ENCODE measurements at places on chromosomes 16 and 17. TPM values are rescaled to one million over a fixed set of nuclear protein-coding genes. Genes with fewer than 3 reads are reported as not detected.

GRCh38 chr17:46777943-46778915, 40.3 kb downstream of the WNT3 start:
- DNase-seq, result no peak
- no peak overlapping the region for H3K4me3 ChIP-seq
- H3K36me3 ChIP-seq, result no peaks in the 10 kb centered on the region
- peaks cover 20% of the 10 kb centered on the region for H3K4me1 ChIP-seq
- H3K27ac ChIP-seq, result no peak overlapping the region

- peaks cover 4% of the 10 kb centered on the region for H3K36me3 ChIP-seq
- peaks cover 7% of the 10 kb centered on the region for H3K4me1 ChIP-seq
- H3K27ac ChIP-seq, result no peak overlapping the region
- H3K4me3 ChIP-seq, result no peak overlapping the region
- no peak for DNase-seq
Measured at GRCh38 chr17:48835971-48836370, 5.1 kb downstream of the CALCOCO2 start.

DNA sequence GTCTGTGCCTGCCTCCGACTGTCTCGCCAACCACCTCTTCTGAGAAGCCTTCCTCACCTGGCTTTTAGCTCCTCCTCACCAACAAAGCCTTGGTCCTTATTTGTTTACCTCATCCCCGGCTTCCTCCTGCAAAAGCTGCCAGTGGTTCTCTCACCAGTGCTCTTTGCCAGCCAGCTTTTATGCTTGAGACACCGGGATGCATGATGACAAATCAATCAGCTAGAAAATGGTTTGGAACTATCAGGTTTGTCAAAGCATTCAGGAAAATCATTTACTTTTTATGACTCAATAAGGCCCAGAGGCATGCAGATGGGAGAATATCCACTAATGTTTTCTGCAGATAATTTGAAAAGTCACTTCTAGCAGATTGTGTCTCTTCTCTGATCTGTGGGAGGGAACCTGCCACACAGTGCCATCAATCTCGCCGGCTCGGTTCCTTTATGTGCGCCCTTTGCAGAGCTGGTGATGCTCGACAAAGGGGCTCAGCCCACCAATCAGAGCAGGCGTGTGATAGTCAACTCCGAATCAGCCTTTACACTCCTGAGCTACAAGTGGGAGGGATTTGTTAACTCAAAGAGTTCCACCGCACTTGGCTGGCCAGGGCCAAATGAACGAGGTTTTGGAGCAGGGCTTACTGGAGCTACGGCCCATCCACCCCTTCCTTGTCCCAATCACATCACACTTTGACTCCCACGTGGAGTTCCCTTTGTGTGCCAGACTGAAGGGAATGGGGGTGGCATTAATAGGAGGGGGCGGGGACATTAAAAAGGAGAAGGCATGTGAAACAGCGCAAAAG, 85.8 kb downstream of the MRC2 start:
- H3K4me1 ChIP-seq, result peaks cover 20% of the 10 kb centered on the region
- DNase-seq, result no peak
- H3K4me3 ChIP-seq, result no peak overlapping the region
- H3K27ac ChIP-seq, result no peak overlapping the region
- no peaks in the 10 kb centered on the region for H3K27me3 ChIP-seq

GRCh38 chr17:61402978-61403800, 3.5 kb downstream of the TBX2 start:
- peaks cover 87% of the 10 kb centered on the region for H3K27me3 ChIP-seq
- H3K4me3 ChIP-seq, result no peak overlapping the region
- H3K36me3 ChIP-seq, result no peaks in the 10 kb centered on the region
- no peak for DNase-seq
- no peak overlapping the region for H3K27ac ChIP-seq
- peaks cover 11% of the 10 kb centered on the region for H3K4me1 ChIP-seq

DNA sequence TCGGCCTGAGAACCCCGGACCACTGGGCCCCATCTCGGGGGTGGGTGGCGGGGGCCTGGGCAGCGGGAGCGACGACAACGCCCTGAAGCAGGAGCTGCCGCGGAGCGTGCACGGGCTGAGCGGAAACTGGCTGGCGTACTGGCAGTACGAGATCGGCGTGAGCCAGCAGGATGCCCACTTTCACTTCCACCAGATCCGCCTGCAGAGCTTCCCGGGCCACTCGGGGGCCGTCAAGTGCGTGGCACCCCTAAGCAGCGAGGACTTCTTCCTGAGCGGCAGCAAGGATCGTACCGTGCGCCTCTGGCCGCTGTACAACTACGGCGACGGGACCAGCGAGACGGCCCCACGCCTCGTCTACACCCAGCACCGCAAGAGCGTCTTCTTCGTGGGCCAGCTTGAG, 8.9 kb upstream of the SERPINF2 start:
- DNase-seq, result no peak
- no peak overlapping the region for H3K27ac ChIP-seq
- H3K27me3 ChIP-seq, result no peaks in the 10 kb centered on the region
- H3K4me3 ChIP-seq, result no peak overlapping the region
- H3K4me1 ChIP-seq, result peaks cover 20% of the 10 kb centered on the region
- peaks cover 16% of the 10 kb centered on the region for H3K36me3 ChIP-seq

DNA sequence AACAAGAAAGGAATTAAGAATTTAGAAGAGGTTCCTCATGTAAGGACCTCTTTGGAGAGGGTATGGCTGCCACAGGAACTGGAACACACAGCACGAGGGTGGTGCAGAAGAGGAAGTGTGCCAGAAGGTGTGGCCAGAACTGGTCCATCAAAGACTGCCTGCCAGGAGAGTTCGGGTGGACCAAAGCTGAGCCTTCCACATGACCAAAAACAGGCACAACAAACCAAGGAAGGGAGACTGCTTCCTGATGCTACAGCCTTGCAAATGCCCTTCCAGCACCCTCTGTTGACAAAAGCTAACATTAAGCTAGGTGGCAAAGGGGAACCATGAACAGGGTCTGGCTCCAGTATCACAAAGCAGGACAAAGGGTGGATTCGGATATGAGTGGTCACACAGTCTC, 125.8 kb upstream of the TMEM97 start:
- H3K36me3 ChIP-seq, result peaks cover 16% of the 10 kb centered on the region
- no peaks in the 10 kb centered on the region for H3K27me3 ChIP-seq
- DNase-seq, result no peak
- no peak overlapping the region for H3K27ac ChIP-seq

DNA sequence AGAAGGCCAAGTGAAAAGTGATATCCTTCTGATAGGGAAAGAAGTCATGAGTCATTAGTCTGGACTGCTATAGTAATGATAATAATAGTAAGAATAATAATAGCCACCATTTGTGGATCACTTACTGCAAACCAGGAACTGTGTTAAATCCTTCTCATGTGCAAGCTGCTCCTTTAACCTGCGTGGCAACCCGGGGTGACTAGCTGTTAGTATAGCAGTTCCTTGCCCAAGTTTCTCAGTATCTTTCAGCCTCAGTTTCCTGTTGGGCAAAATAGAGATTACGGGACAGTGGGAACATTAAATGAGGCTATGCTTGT, 129.5 kb downstream of the CDH13 start:
- H3K4me1 ChIP-seq, result peaks cover 17% of the 10 kb centered on the region
- H3K36me3 ChIP-seq, result no peaks in the 10 kb centered on the region
- no peaks in the 10 kb centered on the region for H3K27me3 ChIP-seq

Gene SMARCD2
- polyA plus RNA-seq, result 80.3 TPM

Gene CD2BP2
- polyA plus RNA-seq, result 49.5 TPM

Data from keratinocyte (primary cell).